ENCODE measurements at places on chromosomes 1 and 21. TPM values are rescaled to one million over a fixed set of nuclear protein-coding genes. Genes with fewer than 3 reads are reported as not detected.

Gene AK5
- 30.8 TPM for total RNA-seq

Gene PDPN
- 38.8 TPM for total RNA-seq

Gene LINGO4
- 0.88 TPM for total RNA-seq

GRCh38 chr1:62989497-62989896 lies 205.6 kb downstream of the ATG4C start:
- no peak for DNase-seq
